ENCODE measurements at places on chromosomes 13 and 19. TPM values are rescaled to one million over a fixed set of nuclear protein-coding genes. Genes with fewer than 3 reads are reported as not detected.

SIGLEC5 gene
- total RNA-seq = not detected

SKA3 gene
- 5.3 TPM for total RNA-seq

CHAMP1 gene
- 10.1 TPM for total RNA-seq

FGF14 gene
- total RNA-seq = 0.25 TPM

CABP5 gene
- total RNA-seq = not detected

NEK5 gene
- total RNA-seq = 0.13 TPM

SIGLEC6 gene
- not detected for total RNA-seq

DACH1 gene
- 0.53 TPM for total RNA-seq

IGFL2 gene
- total RNA-seq = not detected

CCL25 gene
- not detected for total RNA-seq

CCDC70 gene
- not detected for total RNA-seq

ZSCAN22 gene
- total RNA-seq = 2.2 TPM

FOXO1 gene
- 3.6 TPM for total RNA-seq

SLC44A2 gene
- total RNA-seq = 62.0 TPM

TMPRSS9 gene
- not detected for total RNA-seq

IGSF23 gene
- total RNA-seq = not detected

ONECUT3 gene
- total RNA-seq = not detected

KIR2DL3 gene
- total RNA-seq = not detected

SLITRK6 gene
- total RNA-seq = under 0.01 TPM

ZNF229 gene
- 11.9 TPM for total RNA-seq

PAK4 gene
- total RNA-seq = 4.7 TPM

ICAM4 gene
- total RNA-seq = 0.13 TPM

ZNF579 gene
- 2.1 TPM for total RNA-seq

ERICH6B gene
- total RNA-seq = not detected

TTC9B gene
- not detected for total RNA-seq

NLRP4 gene
- not detected for total RNA-seq

F7 gene
- not detected for total RNA-seq

S1PR2 gene
- 9.4 TPM for total RNA-seq

OR7A5 gene
- total RNA-seq = not detected

S1PR4 gene
- not detected for total RNA-seq

CYP4F12 gene
- not detected for total RNA-seq

FCHO1 gene
- total RNA-seq = 0.68 TPM
